Globus pallidus (tissue), 1 donor: ENCODE measurements at places on chromosomes 4 and X.

GRCh38 chr4:55178226-55179005, 53.0 kb upstream of the KDR start:
- DNase-seq = no peak

DNA sequence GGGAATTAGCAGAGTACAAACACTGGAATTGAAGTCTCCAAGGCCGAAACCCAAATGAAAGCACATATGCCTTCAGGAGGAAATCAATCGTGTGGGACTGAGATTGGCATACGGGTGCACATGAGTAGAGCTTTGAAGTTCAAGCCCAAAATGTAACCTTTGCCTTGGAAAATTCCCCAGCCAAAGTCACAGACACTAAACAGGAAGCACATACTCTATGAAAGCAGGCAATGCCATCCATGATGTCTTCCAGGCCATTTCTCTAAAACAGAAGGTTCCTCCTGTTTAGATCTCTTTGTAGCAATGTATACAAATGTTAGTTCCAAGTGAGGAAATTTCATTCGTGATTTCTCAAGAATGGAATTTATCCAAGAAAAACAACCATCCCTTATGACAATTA, 162.5 kb downstream of the COL4A6 start:
- DNase-seq = no peak

- no peak for DNase-seq
These were observed 19.8 kb upstream of the SORCS2 start for GRCh38 chr4:7172508-7172907.

- no peak for DNase-seq
These were observed 157.3 kb downstream of the TMA16 start for GRCh38 chr4:163651761-163652160.
